Amniotic stem cell (primary cell): ENCODE measurements at places on chromosomes 6 and 20.

DNA sequence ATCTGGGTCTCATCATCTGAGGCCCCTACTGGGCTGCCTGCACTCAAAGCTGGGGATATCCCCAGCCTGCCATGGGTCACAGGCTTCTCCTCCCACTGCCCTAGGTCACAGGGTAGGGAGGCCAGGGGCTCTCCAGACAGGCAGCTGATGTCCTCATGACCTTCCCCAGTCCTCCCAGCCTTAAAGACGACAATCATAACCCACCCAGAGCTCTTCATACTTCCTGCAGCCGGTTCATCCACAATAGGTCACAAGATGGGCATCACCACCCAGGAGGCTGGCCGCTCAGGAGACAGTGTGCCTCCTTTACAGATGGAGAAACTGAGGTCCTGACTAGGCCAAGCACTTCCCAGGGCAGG lies 15.2 kb downstream of the TFEB start:
- no peak for DNase-seq

GRCh38 chr6:89059227-89059626 lies 21.3 kb upstream of the PNRC1 start:
- DNase-seq, result no peak

- DNase-seq, result no peak
Observed at GRCh38 chr6:143549949-143550268, 38.4 kb upstream of the FUCA2 start.

- no peak for DNase-seq
Observed at GRCh38 chr20:22574545-22575086, 9.8 kb downstream of the FOXA2 start.

- no peak for DNase-seq
Observed at GRCh38 chr6:183668-184067, 108.6 kb upstream of the DUSP22 start.

- DNase-seq, result no peak
Observed at GRCh38 chr20:7736336-7736735, 203.9 kb downstream of the HAO1 start.

DNA sequence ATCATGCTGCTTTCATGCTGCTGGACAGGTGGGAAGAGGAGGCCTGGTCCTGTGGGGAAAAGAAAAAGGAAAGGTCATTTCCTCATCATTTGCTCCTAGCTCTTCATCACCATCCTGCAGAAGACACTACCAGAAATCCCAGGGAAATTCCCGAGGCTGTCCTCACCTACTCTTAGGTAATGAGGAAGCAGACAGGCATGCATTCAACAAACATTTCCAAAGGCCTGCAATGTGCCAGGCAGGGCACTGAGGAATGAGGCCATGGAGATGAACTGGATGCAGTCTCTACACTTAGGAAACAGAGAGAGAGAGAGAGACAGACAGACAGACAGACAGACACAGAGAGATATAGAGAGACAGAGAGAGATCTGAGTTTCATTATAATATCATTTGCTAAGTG lies 83.0 kb upstream of the MRPS10 start:
- DNase-seq, result no peak

DNA sequence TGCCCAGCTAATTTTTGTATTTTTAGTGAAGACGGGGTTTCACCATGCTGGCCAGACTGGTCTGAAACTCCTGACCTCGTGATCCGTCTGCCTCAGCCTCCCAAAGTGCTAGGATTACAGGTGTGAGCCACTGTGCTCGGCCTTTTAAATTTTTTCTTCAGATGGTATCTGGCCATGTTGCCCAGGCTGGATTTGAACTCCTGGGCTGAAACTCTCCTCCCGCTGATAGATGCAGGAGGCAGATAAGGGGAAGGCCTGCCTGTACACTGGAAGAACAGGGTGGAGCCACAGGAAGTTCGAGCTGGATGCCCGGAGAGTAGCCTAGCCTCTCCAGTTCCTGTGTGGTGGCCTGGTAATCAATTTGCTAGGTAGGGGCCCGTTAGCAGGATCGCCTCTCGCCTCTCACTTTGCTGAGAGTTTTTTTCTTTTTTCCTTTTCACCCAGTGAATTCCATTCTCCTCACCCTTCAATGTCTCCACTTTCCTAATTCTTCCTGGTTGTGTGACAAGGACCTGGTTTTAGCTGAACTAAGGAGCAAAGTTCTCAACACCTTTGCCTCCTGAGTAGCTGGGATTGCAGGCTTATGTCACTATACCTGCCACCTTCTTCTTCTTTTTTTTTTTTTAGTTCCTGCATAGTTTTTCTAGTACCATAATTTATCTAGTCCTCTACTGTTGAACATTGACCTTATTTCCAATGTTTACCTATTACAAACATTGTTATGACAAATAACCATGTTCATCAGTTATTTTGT lies 19.4 kb upstream of the ITCH start:
- no peak for DNase-seq

DNA sequence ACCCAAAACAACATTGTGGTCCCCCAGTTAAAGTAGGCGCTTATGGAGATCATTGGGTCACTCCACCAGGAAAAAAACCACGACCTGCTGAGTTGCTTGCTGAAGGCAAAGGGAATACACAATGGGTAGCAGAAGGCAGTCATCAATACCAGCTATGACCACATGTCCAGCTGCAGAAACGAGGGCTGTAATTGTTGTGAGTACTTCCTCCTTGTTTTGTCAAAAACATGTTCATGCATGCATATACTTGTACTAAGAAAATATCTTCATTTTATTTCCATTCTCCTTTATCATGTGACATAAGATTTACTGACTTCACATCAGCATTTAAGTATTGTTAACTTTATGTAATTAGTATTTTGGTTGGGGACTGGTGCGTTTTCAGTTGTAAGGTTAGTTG lies 16.9 kb downstream of the SERINC1 start:
- no peak for DNase-seq

DNA sequence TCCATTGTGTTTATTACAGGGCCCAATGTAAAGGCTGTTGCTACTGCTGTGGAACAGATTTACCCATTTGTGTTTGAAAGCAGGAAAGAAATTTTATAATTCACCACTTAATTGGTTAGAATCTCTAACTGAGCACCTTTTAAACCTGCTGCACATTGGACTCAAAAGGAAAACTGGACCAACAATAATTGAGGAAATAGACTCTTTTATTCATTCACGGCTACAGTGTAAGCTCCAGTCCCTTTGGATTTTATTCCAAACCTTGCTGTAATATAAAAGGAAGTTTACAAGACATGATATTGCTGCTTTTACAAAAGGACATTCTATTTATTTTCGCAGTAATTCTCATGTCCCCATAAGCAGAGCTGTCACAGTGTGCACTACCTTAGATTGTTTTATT lies 33.9 kb downstream of the TBPL1 start:
- DNase-seq, result no peak

GRCh38 chr20:49729780-49730179 lies 16.1 kb upstream of the B4GALT5 start:
- DNase-seq, result no peak

DNA sequence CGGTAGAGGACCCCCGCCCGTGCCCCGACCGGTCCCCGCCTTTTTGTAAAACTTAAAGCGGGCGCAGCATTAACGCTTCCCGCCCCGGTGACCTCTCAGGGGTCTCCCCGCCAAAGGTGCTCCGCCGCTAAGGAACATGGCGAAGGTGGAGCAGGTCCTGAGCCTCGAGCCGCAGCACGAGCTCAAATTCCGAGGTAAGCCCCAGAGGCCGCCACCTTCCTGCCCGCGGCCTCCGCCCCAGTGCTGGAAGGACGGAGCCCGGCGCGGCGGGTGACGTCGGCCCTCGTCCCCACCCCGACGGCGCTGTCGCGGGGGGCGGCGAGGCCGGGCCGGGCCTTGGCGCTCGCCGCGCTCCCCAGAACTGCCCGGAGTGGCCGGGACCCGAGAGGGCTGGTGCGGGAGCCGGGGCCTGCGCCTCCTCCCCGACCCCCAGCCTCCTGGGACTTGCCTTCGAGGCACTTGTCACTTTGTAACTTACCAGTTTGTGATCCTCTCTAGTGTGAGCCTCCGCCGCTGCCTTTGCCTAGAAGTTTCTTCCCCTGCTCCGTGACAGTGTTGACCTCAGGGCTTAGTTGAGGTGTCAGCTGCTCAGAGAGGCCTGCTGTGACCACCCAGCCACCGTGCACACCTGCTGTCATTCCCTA lies 417 bp downstream of the VAPB start:
- peak; percentile 14 for DNase-seq

DNA sequence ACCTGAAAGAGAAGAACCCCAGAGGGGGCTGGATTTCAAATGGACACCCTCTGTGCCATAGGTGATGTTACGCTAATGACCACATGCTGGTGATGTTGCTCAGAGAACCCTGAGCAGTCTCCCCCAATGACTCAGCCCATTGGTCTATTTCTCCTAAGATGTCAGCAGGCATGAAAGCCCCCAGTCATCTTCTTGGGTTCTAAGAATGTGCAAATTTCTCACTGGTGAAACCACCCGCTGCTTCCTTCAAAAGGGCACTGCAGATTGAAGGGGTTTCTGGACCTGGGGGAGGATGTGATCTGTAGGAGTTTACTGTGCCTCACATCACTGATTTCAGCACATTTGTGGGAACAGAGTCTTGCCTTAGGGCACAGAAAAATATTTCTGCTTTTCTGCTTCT lies 298.4 kb upstream of the MOCS1 start:
- DNase-seq, result no peak

DNA sequence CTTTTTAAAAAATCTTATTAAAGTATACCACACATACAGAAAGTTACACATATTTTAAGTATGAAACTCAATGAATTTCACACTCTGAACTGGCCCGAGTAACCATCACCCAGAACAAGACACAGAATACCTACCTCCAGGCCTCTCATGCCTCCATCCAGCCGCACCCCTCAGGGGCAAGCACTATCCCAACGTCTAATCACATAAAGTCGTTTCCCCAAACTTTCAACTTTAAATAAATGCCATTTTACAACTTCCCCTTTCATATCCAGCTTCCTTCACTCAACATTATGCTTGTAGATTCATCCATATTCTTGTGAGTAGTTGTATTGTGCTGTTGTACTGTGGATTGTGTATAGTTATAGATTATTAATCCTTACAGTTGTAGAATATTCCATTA lies 539.1 kb downstream of the CD83 start:
- no peak for DNase-seq

- no peak for DNase-seq
Observed at GRCh38 chr20:11473983-11474382, 443.7 kb upstream of the BTBD3 start.

DNA sequence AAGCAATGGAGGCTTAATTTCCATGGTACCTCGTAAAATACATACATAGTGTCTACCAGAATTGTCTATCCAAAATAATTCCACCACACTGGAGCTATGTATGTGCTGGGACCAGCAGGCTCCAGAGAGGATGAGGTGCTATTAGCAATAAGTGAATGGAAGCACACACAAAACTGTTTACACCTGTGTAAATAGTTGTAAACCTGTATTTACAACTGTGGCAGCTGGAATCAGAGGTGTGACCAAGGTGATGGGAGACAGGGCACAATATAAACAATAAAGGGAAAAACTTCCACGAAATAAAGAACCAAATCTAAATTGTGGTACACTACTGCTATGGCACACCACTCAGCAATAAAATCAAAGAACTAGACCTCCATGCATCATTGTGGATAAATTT lies 14.4 kb downstream of the RARS2 start:
- DNase-seq, result no peak

GRCh38 chr6:125766641-125767040 lies 17.2 kb downstream of the HEY2 start:
- no peak for DNase-seq

- DNase-seq, result no peak
Observed at GRCh38 chr6:14692208-14692607, 553.7 kb upstream of the JARID2 start.

GRCh38 chr6:87700397-87701343 lies 1.4 kb downstream of the AKIRIN2 start:
- no peak for DNase-seq

GRCh38 chr6:35596448-35597442 lies 84.0 kb upstream of the TULP1 start:
- peak; percentile 6 for DNase-seq

DNA sequence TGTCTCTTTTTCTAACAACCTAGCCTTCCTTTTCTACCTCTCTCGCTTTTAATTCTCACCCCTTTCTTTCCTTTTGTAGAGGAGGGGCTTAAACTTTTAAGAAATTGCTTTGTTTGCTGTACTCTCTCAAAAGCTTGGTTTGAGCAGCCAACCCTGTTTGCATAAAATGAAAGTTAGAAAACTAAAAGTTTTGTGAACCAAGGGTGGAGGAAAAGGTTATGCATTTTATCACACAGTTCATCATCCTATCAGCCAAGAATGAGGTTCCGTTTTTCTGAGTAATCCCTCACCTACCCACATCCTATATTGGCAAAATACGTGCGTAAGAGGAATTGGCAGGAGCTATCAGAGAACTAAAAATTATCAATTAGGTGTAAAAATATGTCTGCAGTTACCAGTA lies 42.8 kb upstream of the LOC128125822 start:
- DNase-seq, result no peak

- no peak for DNase-seq
Observed at GRCh38 chr20:17721802-17722486, 22.2 kb downstream of the BANF2 start.

- DNase-seq, result no peak
Observed at GRCh38 chr6:146990821-146991798, 213.1 kb upstream of the STXBP5 start.

GRCh38 chr20:9031991-9032390 lies 36.9 kb upstream of the PLCB4 start:
- no peak for DNase-seq

DNA sequence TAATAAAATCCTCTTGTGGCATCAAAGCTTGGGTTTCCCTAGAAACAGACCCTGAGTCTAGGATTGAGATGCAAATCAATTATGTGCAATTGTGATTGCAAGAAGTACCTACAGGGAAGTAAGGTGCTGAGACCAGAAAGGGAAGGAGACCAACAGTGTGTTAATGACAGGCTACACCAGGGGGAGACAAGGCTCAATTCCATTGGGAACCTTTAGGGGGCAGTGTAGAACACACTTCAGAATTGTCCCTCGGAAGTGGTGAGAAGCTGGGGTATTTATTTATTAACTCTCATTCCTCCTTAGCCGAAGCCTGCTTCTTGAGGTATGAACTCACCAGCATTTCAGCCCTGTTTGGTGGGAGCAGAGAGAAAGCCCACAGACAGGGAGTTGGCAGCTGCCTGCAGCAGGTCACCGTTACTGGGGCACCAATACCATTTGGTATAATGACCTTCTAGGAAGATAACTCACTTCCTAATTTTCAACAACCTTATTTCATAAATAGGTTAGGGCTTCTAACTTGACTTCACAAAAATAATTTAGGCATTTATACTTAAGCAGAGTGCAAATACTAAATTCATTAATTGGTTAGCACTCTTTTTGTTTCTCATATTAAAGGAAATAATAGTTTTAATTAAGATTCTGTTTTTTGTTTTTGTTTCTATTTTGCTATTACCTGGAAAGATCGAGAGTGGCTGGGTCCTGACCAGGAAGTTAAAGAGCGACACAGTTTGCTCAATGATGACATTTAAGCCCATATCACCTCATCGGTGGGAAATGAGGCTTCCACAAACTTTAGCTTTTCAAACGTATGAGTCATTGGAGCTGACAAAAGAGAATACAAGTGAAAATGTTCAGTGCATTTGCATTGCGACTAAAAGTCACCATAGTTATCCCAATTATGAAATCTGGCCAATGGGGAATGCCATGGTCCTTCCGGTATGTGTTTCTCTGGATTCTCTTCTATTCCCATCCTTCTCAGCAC lies 94.8 kb downstream of the BTBD3 start:
- DNase-seq, result no peak
